Mammary microvascular endothelial cell (primary cell): ENCODE measurements at places on chromosomes 2 and 18. TPM values are rescaled to one million over a fixed set of nuclear protein-coding genes. Genes with fewer than 3 reads are reported as not detected.

Gene UNC50
- total RNA-seq = 31.5 and 35.6 TPM in 2 replicates

Gene RAB6C
- total RNA-seq = not detected in 2 replicates

Gene FBXO36
- 2.3 and 2.6 TPM in 2 replicates for total RNA-seq

Gene SERPINB10
- total RNA-seq = 3.4 TPM in 1 of 2 replicates, not detected in the other

Gene DPY30
- total RNA-seq = 87.8 and 95.8 TPM in 2 replicates

Gene ACADL
- total RNA-seq = not detected in 2 replicates

Gene SRBD1
- total RNA-seq = 17.9 and 18.5 TPM in 2 replicates

Gene SCTR
- not detected in 2 replicates for total RNA-seq

Gene MFSD2B
- 0.20 and 0.59 TPM in 2 replicates for total RNA-seq

Gene SLC8A1
- 0.13 and 0.34 TPM in 2 replicates for total RNA-seq

Gene STARD6
- not detected in 2 replicates for total RNA-seq

Gene RBFA
- total RNA-seq = 37.7 and 45.3 TPM in 2 replicates

Gene TMEM247
- total RNA-seq = not detected in 2 replicates

Gene DLX1
- not detected in 2 replicates for total RNA-seq

Gene RRM2
- total RNA-seq = 149 and 173 TPM in 2 replicates

Gene ANKRD30BL
- total RNA-seq = not detected in 2 replicates

Gene RAB27B
- under 0.01 and 0.25 TPM in 2 replicates for total RNA-seq

Gene TWSG1
- total RNA-seq = 81.7 and 86.2 TPM in 2 replicates

Gene LIPG
- 87.9 and 106 TPM in 2 replicates for total RNA-seq

Gene OSR1
- 0.40 TPM in 1 of 2 replicates, not detected in the other for total RNA-seq

Gene EVA1A
- 59.5 and 78.1 TPM in 2 replicates for total RNA-seq

Gene IL36B
- not detected in 2 replicates for total RNA-seq

Gene ESPNL
- total RNA-seq = 0.10 TPM in 1 of 2 replicates, not detected in the other

Gene CCDC121
- total RNA-seq = 0.87 and 1.8 TPM in 2 replicates

Gene MPV17
- total RNA-seq = 109 and 120 TPM in 2 replicates

Gene INHBB
- 0.05 and 0.07 TPM in 2 replicates for total RNA-seq

Gene POMC
- total RNA-seq = 6.3 and 7.2 TPM in 2 replicates

Gene ANKRD62
- total RNA-seq = not detected in 2 replicates

Gene CXCR4
- total RNA-seq = 17.1 and 17.2 TPM in 2 replicates

Gene ASIC4
- total RNA-seq = not detected in 2 replicates

Gene CD28
- total RNA-seq = not detected in 2 replicates

Gene SERPINB11
- not detected in 2 replicates for total RNA-seq

Gene SOX11
- not detected in 2 replicates for total RNA-seq

Gene EMX1
- not detected in 2 replicates for total RNA-seq

Gene PHOSPHO2
- total RNA-seq = 1.1 and 2.3 TPM in 2 replicates

Gene SCYGR4
- total RNA-seq = not detected in 2 replicates

Gene INPP5D
- 15.8 and 17.5 TPM in 2 replicates for total RNA-seq

Gene SLC38A11
- total RNA-seq = not detected in 2 replicates

Gene SLC5A7
- not detected in 2 replicates for total RNA-seq

Gene NTSR2
- total RNA-seq = not detected in 2 replicates

Gene TMEM169
- total RNA-seq = not detected in 2 replicates

Gene ACMSD
- not detected in 2 replicates for total RNA-seq

Gene DOCK10
- total RNA-seq = 5.8 and 6.3 TPM in 2 replicates

Gene REG3A
- total RNA-seq = not detected in 2 replicates

Gene MYO3B
- 0.20 TPM in 1 of 2 replicates, not detected in the other for total RNA-seq

Gene BCS1L
- 36.9 and 42.3 TPM in 2 replicates for total RNA-seq

Gene SH3RF3
- total RNA-seq = 18.1 and 19.1 TPM in 2 replicates

Gene LYPD6B
- not detected in 2 replicates for total RNA-seq

Gene LYG1
- total RNA-seq = not detected in 2 replicates

Gene MYL12A
- total RNA-seq = 1,237 and 1,311 TPM in 2 replicates

Gene FOXI3
- total RNA-seq = not detected in 2 replicates
